ENCODE measurements at places on chromosomes 4 and X. TPM values are rescaled to one million over a fixed set of nuclear protein-coding genes. Genes with fewer than 3 reads are reported as not detected.

The TMPRSS11F gene
- not detected for total RNA-seq

The EGF gene
- total RNA-seq = not detected

- no peak overlapping the region for H3K4me3 ChIP-seq
- no peak overlapping the region for H3K27ac ChIP-seq
- H3K36me3 ChIP-seq = no peaks in the 10 kb centered on the region
- no peak for DNase-seq
- H3K4me1 ChIP-seq = no peaks in the 10 kb centered on the region
These were observed 1119.6 kb downstream of the PCDH18 start for GRCh38 chr4:136412708-136413107.

The MUC7 gene
- not detected for total RNA-seq

The RNF128 gene
- total RNA-seq = not detected

Measured in activated CD4-positive, alpha-beta T cell treated with anti-CD3 and anti-CD28 coated beads, Interleukin-2, amount 10 ng/mL, durations not matched to agents 7 days and 5 days (primary cell).